Right renal pelvis (tissue), 4 donors: ENCODE measurements at places on chromosomes 4 and X. TPM values are rescaled to one million over a fixed set of nuclear protein-coding genes. Genes with fewer than 3 reads are reported as not detected.
A peak's percentile ranks its signal among the peaks of the same experiment; 100 is the strongest.

GRCh38 chr4:21901831-21902230 lies 46.7 kb downstream of the KCNIP4 start:
- DNase-seq = no peak

DNA sequence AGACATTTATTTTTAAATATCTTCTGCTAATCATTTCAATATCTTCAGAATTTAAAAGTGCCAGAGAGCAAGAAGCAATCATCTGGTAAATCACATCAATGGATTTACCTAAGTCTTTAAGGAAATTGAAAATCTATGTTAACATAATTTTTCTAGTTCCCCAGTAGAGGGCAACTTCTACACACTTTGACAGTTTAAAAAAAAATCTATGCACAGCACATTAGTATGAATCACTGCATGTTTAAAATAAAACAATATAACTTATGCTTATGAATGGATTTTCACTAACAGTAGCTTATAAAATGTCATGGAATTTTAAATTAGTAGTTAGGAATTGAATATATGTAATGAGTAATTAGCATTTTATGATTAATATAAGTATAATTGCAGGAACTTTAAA lies 126.5 kb downstream of the REELD1 start:
- DNase-seq = no peak

DNA sequence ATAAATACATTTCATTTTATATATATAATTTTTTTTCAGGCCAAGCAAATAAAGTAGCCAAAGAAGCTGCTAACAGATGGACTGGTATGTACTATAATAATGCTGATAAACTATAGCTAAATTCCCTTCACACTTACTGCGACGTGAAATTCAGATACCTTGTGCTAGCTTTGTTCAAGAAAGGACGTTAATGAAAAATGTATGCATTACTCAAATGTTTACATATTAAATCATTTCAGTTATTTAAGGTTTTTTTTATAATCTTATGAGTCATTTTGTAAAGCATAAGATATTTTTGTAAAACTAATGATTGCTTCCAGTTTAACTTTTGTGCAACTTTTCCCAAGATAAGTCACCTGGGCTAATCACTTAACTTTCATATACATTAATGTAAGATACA lies 57.2 kb upstream of the TMEM131L start:
- DNase-seq = no peak

DNA sequence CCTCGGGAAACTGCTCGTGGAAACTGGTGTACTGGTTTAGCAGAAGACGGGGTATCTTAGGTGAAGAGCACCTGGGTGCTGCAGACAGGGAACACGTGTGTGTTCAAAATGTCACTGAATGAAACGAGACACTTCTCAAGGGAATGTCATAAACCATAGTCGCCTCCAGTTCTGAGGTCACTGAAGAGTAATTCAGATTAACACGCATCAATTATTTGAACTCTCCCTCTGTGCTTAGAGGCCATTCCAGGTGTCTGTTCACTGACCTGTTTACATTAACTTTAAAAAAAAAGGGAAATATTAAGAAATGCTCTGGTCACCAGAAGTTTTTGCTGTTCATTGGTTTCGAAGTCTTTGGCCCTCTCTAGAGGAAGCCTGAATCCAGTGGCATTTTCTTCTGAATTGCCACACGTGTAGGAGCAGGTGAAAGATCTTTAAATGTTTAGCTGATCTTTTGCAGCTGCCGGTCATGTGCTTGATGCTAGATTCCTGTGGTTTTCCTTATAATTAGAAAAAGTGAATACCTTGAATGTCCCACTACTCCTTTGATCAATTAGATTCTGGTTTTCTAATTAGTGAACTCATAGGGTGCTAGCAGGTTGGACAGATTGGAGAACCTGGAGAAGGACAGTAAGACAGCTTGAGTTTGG lies 330.5 kb downstream of the ARHGAP10 start:
- no peak for DNase-seq

GRCh38 chrX:56397636-56398035 lies 165.5 kb downstream of the KLF8 start:
- DNase-seq = no peak

- DNase-seq = no peak
Measured at GRCh38 chr4:56757261-56757746, 64.2 kb downstream of the SPINK2 start.

- DNase-seq = no peak
Measured at GRCh38 chrX:29434939-29435338, 780.4 kb upstream of the MAGEB2 start.

DNA sequence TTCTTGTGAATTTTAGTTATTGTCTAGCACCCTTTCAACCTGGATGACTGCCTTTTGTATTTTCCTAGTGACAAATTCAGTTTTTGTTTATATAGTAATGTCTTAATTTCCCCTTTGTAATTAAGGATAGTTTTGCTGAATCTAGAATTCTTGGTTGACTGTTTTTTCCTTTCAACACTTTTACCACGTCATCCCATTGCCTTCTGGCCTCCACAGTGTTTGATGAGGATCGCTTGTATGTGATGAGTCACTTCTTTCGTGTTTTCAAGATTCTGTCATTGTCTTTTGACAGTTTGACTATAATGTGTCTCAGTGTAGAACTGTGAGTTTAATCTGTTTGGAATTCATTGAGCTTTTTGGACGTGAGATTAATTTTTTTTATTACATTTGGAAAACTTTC lies 30.1 kb downstream of the KDM6A start:
- DNase-seq = no peak

GRCh38 chr4:28462766-28463700 lies 1602.4 kb downstream of the STIM2 start:
- DNase-seq = no peak

DNA sequence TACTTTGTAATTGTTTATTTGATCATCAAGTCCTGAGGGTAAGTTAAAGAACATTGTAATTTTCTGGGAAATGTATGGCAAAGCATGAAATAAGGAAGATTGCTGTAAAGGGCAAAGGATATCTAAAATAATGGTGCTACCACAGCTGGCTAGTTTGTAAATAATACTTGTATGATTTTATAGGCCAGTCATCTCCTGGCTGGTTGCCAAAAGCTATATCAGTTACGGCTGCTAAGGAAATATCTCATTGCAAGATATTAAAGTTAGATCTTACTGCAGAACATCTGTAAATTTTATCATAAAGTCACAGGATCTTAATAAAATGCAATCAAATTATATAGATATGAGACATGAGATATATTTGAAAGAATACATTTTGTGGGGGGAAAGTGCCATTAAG lies 150.8 kb upstream of the CXCL13 start:
- DNase-seq = no peak

DNA sequence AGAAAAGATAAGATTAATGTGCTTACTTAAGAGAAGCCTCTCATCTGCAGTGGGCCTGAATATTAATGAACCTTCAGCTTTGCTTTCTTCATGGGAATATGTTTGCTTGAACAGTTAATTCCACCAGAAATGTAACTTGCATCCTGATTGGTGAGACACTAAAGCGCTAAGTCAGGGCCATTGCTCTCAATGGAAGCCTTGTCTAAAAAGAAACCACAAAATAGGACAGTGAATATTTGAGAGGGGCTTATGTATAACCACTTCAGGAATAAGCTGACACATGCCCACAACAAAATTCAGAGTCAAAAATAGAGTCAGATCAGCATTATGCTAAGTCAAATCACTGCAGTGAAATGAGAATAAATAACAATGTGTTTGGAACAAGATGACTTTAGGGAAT lies 1125.8 kb downstream of the STIM2 start:
- no peak for DNase-seq

DNA sequence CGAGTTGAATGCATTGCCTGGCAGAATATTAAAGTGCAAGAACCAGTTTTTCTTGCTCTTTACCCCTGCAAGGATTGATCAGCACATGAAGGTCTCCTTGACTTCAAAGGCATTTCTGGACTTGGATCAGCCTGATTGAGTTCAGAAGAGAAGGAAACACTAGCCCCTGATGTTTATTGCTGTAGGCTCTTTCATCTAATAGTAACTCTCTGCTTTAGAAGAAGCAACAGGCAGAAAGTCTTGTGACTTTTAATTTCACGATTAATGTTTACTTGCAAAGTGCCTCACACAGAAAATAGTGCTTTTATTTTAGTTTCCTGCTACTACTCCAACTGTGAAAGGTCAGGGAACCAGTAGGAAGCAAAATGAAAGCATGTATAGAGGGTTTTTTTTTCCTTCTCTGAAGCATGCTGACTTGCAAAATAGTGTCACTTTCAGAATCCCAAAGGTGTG lies 69.1 kb downstream of the PCDH7 start:
- DNase-seq = peak; percentile 40

DNA sequence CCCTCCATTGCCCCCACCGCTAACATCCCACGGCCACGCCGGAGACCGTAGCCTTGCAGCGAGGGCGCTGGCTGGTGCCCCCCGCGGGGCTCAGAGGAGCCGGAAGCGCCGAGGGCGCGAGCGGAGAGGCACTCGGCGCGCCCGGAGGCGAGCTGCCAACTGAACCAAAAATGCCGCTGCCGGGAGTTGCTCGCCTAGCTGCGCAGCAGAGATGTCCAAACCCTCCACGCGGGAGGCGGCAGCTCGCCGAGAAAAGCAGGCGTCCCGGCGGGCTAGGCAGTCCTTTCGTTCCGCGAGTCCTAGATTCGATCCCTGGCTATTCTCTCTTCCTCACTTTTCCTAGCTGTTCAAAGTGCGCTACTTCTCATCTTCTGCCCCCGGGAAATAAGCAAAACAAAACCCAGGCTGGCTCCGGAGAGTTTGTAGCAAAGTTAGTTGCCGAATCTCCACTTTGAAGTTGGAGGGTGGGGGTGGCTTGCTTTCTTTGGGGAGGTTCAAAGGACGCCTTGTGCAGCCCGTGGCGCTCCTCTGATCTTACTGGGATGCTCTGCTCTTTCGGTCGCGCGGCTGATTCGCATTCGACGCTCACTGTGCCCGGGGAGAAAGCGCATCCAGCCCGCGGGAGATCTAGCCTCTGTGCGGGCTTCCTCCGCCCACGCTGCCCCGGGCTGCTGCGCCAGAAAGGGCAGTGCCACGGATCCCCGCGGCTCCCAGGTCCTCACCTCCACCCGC lies 723 bp downstream of the NKX6-1 start:
- no peak for DNase-seq

- DNase-seq = peak; percentile 75
Measured at GRCh38 chr4:185183622-185184281, 20.0 kb downstream of the CFAP97 start.

DNA sequence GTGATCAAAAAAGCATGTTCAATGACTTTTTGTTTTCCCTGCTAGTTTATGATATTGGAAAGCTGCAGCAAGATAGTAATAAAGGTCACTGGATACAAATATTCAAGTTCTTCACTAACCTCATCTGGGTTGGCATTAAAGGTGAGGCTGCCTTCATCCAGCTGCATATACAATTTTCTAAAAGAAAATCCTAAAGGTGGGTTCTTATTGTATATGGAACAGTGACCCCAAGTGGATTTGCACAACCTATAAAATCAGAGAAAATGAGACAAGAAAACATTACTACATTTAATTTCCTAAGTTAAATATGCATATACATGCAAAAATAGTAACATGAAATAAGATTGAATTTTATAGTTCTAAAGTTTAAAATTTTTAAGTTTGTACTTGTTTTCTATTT lies 23.9 kb downstream of the FBXO8 start:
- no peak for DNase-seq

DNA sequence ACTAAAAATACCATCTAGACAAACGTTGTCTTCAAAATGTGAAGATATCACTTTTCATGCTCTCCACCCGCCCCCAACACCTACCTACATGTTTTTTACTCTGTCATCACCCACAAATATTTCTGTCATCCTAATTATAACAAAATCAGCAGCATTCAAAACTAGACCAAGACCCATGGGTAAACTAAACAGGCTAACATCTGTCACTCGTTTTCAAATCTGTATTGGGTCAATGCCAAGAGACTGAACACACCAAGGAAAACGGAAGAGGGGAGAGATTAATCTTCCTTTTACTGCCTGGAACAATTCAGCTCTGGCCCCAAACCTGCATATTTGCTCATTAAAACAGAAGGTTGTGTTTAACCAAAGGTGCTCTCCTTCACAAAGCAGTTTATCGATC lies 17.5 kb downstream of the FAM184B start:
- DNase-seq = no peak

Gene COL4A6
- 17.2 TPM for polyA plus RNA-seq

Gene ZCCHC18
- 4.9 TPM for polyA plus RNA-seq

GRCh38 chrX:109709129-109709631 lies 23.9 kb downstream of the ACSL4 start:
- no peak for DNase-seq

GRCh38 chrX:13372203-13372980 lies 52.5 kb upstream of the ATXN3L start:
- no peak for DNase-seq
